ENCODE measurements at places on chromosomes 5 and 9.
A peak's percentile ranks its signal among the peaks of the same experiment; 100 is the strongest.

DNA sequence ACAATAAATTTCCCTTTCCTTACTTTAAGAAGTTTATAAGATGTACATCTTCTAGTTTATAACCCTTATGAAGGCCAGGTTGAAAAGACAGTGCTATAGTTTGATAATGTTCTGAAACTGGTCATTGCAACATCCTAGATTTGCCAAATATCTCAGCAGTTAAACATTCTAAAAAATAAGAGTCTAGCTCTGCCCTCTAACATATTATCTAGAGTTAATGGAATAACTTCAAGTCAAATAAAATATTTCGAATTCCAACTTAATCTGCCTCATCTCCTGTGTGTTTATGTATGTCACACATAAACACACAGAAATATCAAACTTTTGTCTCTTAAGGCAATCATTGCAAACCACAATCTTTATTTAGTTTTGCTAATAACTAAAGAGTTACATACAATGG, 796.6 kb downstream of the TLE1 start:
- DNase-seq, result no peak

DNA sequence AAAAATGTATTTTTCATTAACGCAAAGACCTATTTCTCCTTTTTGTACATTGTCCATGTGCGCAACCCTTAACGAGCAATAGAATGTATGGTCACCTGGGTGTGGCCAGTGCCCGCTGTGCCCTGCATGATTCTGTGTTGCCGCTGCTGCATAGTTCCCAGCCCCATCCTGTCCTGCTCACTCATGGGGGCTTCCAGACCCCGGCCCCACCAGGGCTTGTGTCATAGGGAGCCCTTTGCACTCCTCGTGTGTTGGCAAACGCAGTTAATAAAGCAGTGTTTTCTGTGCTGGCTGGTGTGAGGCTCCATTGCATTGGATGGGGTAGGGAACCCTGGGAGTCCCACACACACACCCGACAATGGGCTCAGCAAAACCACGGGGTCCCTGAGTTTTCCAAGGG, 49.7 kb downstream of the SAR1B start:
- no peak for DNase-seq

DNA sequence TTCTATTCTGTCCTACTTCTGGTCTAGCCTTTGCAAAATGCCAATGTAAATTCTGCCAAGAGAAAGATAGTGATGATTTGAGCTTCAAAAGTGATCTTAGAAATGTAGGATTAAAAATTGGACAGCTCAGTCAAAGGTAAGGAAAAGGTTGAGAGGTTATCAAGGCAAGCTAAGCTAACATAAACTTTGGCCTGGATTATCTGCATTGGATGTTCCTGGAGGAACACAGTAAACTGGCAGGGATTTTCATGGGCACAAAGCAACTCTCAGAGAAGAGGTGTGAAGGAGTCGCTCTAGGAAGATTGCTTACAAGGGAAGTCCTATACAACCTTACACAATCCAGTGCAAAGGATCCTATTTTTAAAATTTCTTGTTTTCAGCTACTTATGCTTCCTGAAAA, 115.2 kb downstream of the JAKMIP2 start:
- no peak for DNase-seq

DNA sequence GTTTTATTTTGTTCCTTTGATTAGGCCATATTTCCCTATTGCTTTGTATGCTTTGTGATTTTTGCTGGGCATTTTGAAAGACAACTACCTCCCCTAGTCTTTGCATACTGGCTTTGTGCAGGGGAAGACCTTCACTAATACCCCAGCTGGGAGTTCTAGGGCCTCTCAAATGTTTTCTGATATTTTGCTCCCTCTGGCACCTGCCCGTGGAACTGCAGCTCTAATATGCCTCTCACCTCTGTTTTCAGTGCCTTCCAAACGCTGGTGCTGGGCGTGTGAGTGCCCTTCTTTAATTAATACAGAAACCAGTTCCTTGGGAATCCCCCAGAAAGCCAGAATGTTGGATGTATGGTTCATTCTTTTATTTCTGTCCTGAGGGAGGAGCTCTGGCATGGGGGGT, 204.5 kb downstream of the COMMD10 start:
- no peak for DNase-seq

GRCh38 chr5:66949066-66949465, 247.5 kb downstream of the CD180 start:
- DNase-seq, result no peak

DNA sequence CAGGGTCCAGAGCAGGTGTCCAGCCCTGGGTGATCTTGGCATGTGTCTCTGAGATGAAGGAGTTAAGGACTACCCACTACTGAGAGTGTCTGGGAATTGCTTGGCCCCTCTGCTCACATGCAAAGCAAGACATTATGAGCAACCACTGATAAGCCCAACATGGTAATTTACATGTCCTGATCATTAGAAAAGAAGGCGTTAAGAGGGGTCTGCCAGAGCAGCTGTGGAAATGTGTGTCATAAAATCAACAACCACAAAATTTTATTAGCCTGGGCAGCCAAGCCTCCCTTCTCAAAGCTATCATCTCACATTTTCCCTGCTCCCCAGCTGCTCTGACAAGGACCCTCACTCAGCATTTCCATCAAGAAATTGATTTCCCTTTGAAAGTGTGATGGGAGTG, 351.0 kb downstream of the SPOCK1 start:
- no peak for DNase-seq

GRCh38 chr5:149223081-149223848, 48.4 kb upstream of the AFAP1L1 start:
- no peak for DNase-seq

DNA sequence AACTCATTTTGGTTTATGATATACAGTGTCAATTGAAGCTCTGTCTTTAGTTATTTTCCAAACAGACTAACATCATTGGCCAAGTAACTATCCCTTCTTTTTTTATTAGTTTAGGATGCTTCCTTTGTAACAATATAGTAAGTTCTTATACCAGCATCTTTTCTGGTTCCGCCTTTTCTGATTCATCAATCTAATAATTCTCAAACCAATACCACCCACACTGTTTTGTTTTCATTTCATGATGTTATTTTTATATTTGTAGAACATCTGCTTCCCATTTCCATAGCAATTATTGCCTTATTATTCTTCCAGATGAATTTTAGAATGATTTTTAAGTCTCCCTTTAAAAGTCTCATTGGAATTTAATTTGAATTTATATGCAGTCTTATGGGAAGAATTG, 218.1 kb downstream of the RFK start:
- no peak for DNase-seq

GRCh38 chr5:96064877-96065276, 103.2 kb upstream of the ELL2 start:
- no peak for DNase-seq

DNA sequence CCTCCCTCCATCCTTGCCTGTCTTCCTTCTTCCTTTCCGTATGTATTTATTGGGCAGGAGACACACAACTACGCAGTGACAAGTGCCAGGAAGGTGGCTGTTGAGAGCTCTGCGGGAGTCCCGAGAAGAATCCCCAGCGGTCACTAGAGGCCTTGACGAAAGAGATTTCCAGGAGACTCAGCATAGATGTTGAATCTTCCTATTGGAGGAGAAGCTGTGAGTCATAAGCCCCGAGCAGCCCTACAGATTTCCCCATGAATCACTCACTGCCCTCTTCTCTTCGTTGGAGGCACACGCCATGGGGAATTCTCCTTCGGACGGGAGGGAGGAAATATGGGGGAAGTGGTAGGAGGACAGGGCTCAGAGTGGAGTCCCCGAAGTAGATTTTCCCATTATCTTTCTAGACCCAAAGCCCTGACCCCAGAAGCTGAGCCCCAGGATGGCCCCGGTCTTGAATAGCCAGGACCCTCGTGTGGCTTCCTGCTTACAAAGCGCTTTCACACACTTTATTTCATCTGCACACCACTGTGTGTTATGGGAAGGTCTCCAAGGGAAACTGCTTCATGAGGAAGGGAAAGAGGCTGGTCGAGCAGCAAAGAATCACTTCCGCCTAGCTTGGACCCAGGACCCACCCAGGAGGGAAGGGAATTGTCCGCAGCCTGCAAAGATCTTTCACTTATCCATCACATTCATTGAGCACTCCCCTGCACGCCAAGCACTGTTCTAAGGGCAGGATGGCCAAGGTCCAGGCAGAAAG, 12.7 kb downstream of the DUSP1 start:
- no peak for DNase-seq

- no peak for DNase-seq
Measured at GRCh38 chr5:57569601-57570000, 87.0 kb upstream of the ACTBL2 start.

DNA sequence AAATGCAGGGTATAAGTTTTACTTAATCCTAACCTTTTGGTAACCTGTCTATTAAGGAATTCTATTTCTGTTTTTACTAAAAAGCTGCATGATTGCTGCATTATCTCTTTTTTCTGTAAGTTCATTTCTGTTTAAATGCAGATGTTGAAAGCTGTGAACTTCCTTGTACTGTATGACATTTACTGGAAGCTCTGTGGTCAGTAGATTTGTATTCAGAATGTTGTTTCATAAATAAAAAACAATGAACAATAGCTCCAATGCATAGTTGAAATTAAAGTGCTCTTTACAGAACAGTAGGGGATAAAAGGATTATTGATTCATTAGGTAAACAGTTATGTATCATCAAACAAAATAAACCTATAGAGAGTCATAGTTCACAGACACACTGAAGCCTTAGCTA, 46.5 kb upstream of the FKTN start:
- no peak for DNase-seq

GRCh38 chr9:114834386-114834785, 28.5 kb upstream of the TNFSF15 start:
- no peak for DNase-seq

DNA sequence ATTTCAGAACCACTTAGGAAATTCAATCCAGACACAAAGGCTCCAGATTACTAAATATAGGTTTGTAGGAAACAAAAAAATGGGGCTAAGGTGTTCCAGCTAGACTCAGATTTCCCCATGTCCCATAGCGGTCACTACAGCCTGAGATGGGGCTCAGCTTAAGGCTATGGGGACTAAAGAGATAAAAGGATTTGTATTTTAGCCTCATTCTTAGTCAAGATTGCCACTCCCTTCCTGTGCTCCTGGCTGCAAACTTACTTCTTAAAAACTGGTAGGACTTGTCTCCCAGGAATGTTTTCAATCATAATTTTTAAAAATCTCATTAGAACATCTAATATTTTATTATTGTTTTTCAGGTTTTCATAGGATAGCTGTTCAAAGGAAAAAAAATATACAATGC, 253.8 kb upstream of the DAB2 start:
- DNase-seq, result no peak

DNA sequence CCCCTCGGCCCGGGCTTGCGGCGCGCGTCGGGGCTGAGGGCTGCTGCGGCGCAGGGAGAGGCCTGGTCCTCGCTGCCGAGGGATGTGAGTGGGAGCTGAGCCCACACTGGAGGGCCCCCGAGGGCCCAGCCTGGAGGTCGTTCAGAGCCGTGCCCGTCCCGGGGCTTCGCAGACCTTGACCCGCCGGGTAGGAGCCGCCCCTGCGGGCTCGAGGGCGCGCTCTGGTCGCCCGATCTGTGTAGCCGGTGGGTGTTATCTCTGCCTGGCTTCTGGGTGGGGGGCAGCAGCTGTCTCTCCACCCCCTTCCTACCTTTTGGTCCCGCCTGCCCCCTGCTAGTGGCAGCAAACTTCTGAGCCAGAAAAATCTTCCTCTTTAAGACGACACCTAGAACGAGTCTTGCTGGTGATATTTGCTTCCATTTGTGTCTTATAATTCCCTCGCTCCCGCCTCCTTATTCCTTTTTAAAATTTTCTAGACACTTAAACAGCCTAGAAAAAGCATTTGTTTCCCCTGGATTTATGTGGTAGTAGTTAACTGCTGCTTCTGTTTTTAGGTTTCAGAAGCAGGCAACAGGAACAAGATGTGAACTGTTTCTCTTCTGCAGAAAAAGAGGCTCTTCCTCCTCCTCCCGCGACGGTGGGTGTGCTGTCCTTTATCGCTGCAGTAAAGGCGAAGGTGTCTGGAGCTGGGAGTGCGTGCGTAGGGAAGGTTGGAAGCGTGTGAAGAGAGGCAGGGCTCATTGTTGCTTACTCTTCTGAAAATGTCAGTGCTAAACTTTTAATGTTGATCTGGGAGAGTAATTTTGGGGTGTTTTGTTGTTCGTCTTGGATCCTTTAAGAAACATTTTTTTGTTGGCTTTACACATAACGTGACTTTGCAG, 554 bp downstream of the JAK2 start:
- no peak for DNase-seq

GRCh38 chr5:142929587-142929986, 159.4 kb downstream of the ARHGAP26 start:
- no peak for DNase-seq

- no peak for DNase-seq
Measured at GRCh38 chr5:39469777-39470415, 45.1 kb upstream of the DAB2 start.

DNA sequence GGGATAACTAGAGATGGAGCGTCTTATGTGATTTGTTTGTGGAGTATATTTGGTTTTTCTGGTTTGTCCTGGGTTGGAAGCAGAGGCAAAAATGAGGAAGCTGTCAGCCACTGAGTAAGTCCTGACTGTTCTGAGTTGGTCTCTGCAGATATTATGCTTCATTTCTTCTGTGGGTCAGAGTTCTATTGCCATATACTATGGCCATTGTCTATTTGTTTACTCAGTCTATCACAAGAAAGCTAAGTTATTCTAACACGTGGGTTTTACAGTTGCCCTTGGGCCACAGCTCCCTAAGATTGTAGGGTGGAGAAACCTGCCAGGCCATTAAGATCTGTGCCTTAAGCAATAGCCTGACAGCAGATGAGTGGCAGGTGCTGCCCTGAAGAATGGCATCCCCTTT, 3.0 kb upstream of the CTSV start:
- DNase-seq, result no peak

GRCh38 chr5:78985725-78986223, 664 bp upstream of the ARSB start:
- DNase-seq, result peak; percentile 55

- DNase-seq, result no peak
Measured at GRCh38 chr9:113626735-113627495, 163.4 kb downstream of the RGS3 start.

DNA sequence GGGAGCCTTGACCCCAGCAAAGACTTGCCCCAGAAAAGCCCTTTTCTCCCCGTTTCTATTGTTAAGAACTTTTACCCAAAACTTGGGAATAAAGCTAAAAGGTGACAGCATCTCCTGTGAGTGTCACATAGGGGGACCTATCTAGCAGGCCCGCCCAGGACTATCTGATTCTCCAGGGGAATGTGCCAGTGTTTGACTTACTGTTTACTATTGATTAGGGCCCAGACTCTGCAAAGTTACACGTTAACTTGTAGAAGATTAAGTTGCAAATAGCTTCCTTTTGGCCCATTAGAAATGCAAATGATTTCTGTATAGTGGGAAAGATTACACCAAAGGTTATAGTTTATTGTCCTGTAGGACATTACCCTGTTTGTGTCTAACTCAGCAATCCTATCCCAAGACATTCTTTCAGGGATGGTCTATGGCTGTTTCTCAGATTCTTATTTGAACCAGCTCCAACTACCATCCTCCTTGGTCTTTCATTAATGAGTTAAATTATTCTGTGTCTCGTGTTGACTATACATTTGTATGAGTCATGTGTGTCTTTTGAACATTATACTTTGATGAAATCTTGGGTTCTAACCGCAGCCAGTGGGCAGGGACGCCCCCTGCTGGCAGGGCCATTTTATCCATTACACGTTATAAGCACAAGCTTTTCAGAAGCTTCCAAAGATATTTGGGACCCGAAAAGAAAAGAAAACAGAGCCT, 60.7 kb downstream of the HRH2 start:
- peak; percentile 62 for DNase-seq

Data from activated T-cell treated with anti-CD3 and anti-CD28 coated beads for 48 hours (primary cell).